ENCODE measurements at places on chromosomes 3 and 15.

DNA sequence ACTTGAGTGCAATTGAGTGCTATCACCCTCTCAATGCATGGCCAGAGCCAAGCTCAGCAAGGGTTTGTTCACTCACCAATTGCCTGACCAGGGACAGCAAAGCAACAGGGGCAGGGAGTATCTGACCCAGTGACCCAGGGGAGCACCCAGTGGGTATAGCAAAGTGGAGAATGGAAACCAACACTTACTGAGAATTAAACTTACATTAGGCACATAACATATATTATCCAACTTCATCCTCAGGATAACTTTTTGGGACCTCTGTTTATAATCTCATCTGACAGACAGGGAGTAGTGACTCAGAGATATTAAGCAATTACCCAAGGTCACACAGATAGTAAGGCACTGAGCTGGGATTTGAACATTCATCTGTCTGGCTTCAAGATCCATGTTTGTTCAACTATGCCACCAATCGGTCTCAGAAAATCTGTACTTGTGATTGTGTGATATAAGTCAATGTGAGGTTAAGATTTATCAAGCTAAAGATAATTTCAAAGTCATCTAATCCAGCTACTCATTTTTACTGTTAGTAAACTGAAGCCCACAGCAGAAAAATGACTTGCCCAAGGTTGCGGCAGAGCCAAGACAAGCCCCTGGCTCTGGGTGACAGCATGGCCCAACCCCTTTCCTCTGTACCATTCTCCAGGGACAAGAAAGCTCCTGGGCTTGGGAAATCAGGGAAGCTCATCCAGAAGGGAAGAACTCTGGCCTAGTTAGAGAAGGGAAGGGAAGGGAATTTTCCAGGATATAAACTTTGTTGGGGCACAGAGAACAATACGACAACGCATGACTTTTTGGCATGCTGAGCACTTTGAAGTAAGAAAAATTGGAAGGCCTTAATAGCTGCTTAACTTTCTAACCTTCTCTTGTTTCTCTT lies 138.0 kb upstream of the SMAD3 start:
- DNase-seq: peak; percentile 76

GRCh38 chr3:123547881-123548519 lies 36.9 kb downstream of the HACD2 start:
- DNase-seq: no peak

DNA sequence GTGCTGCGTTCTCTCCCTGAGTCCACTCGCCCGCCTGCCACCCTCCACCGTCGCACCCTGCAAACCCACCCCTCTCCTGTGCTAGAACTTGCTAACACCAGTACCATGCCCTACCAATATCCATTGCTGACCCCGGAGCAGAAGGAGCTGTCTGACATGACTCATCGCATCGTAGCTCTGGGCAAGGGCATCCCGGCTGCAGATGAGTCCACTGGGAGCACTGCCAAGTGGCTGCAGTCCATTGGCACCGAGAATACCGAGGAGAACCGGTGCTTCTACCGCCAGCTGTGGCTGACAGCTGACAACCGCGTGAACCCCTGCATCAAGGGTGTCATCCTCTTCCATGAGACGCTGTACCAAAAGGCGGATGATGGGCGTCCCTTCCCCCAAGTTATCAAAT lies 4.9 kb upstream of the ALAS1 start:
- no peak for DNase-seq

GRCh38 chr15:69590201-69590710 lies 137.6 kb downstream of the RPLP1 start:
- DNase-seq: no peak

DNA sequence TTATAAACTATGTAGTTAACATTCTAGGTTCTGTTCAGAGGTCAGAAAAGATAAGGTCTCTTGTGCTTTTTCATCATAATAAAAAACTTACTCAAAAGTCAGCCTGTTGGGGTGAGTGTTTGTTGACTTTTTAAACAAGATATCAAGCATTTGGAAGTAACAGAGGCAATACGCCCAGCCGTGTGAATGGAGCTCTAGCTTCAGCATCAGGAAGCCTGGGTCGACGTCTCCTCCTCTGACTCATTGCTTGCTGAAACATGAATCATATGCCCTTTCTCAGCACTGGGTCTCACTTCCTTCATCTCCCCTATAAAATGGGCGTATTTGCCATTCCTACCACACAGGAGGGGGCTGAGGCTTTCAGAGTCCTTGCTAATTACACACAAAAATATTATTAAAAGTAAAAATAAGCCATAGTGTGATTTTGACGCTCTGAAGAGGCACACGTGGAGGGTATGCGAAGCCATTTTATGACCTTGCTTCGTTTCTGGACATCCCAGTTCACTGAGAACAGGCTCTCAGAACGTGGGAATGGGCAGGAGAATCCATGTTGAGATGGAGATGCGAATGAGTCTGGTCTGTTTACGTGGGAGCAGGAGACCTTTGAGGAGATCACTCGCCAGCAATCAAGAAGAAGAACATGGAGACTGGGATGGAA lies 220.8 kb upstream of the TPRG1 start:
- peak; percentile 99 for DNase-seq

- peak; percentile 86 for DNase-seq
Measured at GRCh38 chr3:159897331-159898075, 91.1 kb upstream of the IL12A start.

DNA sequence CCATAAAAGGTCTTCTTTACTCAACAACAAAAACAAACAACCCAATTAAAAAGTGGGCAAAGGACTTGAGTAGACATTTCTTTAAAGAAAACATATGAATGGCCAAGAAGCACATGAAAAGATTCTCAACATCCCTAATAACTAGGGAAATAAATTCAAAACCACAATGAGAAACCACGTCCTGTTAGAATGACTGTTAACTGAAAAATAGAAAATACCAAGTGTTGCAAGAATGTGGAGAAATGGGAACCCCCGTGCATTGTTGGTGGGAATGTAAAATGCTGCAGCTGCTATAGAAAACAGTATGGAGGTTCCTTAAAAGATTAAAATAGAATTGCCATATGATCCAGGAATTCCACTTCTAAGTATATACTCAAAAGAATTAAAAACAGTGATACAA lies 34.8 kb downstream of the NMNAT3 start:
- no peak for DNase-seq

DNA sequence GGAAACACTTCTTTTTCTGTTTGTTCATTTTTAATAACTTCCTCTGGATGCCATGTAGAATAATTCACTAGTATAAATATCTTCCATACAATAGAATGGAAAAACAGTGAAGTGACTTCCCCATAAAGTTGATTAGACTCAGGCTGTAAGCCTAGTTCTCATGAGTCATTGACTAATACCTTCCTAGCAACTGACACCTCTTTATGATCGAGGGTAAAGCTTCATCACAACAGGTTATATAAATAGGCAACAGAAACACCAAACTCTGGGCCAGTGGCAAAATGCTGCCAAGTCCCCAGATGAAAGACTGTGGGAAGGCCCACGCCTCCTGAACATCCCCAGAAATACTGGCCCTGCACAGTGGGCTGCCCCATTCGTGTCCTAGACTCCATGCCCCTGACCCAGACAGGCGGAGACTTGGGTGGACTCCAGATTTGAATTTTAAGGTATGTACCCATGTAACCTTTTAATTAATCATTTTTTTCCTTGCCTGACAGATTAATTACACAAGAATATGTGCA lies 71.3 kb upstream of the TBC1D23 start:
- no peak for DNase-seq

DNA sequence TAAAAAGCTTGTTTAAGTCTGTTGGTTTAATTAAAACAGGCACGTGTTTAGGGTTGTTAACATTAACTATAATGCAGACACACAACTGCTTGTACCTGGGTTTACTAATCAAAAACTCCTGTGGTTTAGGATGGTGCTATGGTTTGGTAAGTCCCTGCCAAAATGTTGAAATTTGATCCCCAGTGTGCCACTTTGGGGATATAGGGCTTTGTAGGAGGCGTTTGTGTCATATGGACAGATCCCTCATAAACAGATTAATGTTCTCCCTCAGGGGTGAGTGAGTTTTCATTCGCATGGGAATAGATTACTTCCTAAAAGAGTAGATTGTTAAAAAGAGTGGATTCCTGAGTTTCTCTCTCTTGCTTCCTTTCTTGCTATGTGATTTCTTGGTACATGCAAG lies 18.7 kb upstream of the GK5 start:
- no peak for DNase-seq

DNA sequence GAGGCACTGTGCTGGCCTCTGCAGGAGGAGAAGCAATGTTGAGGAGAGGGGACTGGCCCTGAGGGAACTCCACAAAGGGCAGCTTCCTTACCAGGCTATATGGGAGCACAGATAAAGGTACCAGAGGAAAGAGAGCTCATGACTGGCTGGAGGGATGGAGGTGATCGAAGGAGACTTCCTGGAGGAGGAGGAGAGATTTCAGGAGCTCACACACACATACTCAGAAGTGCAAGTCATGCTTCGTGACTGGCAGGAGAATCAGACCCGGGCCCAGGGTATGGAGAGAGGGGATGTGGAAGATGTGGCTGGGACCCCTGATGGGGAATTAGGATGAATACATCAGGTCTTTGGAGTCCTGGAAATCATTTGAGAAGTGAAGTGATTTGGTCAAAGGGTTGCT lies 85.4 kb downstream of the ABHD5 start:
- DNase-seq: no peak

DNA sequence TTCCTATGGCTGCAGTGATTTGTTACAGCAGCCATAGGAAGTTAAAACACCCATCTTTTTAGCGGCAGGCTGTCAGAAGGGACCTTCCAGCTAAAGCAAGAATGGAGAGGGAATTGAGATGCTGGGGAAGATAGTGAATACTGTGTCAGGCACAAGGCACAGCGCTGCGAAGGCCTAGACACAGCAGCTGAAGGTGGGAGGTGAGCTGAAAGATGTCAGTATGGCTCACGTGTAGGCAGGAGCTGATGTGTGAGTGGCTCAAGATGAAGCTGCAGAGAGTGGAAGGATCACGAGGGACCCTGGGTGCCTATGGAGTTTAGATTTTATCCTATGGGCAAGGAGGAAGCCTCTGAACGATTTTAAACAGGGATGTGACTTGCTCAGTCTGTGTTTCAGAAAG lies 44.3 kb downstream of the NMNAT3 start:
- no peak for DNase-seq

DNA sequence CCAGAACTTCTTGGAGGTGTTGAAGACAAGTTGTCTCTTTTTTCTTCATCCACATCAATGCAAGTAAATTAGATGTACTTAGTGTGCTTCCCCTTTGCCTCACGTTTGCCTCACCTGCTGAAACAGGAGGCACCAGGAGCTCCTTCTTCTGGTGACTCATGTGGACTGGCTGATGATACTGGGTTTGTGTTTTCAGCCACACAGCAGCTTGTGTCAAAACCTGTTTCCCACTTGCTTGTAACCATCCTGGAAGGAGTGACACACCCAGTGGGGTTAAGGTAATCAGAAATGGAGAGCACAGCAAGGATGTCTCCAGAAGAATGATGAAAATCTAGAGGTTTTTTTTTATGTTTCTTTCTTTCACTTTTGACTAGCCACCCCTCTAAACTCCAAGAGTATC lies 143.3 kb upstream of the RBMS3 start:
- no peak for DNase-seq

DNA sequence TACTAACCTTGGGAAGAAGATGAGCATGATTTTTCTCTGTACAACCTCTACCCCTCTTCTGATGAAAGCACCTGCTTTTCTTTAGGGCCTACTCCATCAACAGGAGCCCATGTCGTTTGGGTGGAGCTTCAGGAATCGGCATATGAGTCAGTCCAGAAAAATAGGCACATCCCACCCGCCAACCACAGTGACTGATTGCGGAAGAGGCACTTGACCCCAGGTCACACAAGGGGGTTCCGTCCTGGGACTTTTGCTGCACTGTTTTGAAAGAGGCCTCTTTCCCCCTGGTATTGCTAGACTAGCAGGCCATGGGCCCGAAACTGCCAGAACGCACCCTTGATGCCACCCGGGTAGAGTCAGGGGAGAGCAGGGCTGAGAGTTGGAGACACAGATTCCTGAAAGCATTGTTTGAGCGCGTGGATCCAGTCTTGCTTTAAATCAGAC lies 19.3 kb upstream of the NRROS start:
- peak; percentile 49 for DNase-seq

DNA sequence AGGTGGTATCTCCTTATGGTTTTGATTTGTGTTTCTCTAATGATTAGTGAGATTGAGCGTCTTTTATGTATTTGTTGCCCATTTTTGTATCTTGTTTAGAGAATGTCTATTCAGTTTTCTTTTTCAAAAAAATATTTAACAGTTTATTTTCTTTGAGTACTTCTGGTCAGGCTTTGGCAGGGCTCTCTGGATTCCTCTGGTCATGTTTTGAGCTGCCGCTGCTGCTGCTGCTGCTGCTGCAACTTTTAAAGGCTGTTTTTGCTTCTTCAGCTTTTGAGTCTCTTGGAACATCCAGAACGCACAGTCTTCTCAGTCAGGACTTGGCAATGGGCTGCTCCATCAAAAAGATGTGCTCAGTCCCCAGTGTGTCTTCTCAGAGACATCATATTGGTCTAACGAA lies 40.1 kb downstream of the REC114 start:
- DNase-seq: peak; percentile 29

DNA sequence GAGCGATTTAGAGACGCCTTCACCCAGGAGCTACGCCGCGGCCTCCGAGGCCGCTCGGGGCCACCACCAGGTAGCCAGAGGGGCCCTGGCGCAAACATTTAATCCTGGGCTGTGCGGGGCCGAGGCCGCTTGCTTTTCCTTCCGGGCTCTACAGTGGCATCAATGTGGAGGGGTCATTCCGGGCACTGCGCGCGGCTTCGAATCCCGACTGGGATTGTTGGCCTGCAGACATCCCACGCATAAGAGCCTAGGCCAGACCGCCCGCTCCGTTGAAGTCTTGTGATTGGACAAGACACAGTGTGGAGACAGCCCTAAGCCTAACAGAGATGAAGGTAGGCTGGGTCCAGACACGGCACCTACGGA lies 568 bp upstream of the NCBP2 start:
- DNase-seq: peak; percentile 20

DNA sequence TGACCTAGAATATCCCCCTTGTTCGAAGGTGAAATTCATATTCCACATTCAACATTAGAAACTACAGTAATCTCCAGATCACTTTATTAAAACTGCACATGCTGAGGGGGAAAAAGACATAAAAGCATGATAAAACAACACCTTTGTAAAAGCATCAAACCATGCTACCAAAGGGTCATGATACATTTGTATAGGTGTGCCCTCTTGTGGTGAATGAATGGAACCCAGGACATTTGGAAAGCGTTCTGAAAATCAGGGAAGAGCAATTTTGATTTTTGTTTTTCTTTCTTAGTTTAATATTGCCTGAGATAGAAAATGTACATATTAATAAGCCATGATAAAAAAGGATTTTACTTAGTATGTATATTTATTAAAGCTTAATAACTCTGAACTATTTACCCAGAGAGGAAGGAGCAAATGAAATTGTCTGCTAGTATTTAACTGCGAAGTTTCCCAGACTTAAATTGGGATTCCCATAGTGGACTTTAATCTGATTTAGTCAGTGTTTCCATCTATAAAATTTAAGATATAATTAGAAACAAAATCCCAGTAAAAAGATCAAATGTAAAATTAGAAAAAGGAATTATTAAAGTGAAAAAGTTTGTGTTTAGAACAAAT lies 105.8 kb upstream of the ARL6 start:
- peak; percentile 23 for DNase-seq

DNA sequence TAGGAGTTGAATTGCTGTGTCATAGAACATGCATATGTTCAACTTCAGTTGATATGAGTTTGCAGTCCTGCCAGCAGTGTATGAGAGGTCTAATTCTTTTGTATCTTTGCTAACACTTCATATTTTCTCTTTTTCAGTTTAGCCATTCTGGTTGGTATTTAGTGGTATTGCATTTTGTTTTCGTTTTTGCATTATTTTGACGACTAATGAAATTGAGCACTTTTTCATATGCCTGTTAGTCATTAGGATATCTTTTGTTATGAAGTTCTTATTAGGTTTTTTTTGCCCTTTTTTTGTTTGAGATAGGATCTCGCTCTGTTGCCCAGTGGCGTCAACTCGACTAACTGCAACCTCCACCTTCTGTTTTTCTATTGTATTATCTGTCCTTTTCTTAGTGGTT lies 9.2 kb downstream of the TRIP4 start:
- no peak for DNase-seq

Measured in iris pigment epithelial cell (primary cell).